Stimulated activated CD4-positive, alpha-beta T cell treated with anti-CD3 and anti-CD28 coated beads, Interleukin-1b, Interleukin-23, amount 100 ng/mL, for 24 hours (primary cell): ENCODE measurements at places on chromosomes 2 and 18.

DNA sequence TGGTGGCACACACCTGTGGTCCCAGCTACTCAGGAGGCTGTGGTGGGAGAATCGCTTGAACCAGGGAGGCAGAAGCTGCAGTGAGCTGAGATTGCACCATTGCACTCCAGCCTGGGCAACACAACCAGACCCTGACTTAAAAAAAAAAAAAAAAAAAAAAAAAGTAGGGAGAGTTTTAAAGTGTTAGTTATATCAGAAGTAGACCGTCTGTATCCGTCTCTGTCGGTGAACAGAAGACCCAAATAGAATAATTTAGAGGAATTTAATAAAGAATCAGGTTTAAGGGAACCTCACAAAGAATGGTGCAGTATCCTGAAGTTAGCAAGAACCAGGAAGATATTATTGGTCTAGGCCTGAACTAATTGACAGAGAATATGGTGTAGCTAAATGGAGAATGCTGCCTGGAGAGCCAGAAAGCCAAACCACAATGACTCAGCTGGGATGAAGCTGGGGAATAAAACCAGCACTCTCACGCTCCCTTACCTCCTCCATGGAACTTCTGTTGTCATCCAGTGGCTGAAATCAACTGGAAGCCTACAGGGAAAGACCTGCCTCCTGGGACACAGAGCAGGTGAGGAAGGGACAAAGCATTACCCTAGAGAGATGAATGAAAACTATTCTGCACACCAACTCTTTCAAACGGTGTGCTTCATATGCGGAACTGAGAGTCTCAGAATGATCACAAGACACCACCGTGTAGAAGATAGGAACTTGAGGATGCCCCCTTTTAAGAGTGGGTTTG is 39.1 kb upstream of the PLEKHM3 start:
- DNase-seq = no peak

DNA sequence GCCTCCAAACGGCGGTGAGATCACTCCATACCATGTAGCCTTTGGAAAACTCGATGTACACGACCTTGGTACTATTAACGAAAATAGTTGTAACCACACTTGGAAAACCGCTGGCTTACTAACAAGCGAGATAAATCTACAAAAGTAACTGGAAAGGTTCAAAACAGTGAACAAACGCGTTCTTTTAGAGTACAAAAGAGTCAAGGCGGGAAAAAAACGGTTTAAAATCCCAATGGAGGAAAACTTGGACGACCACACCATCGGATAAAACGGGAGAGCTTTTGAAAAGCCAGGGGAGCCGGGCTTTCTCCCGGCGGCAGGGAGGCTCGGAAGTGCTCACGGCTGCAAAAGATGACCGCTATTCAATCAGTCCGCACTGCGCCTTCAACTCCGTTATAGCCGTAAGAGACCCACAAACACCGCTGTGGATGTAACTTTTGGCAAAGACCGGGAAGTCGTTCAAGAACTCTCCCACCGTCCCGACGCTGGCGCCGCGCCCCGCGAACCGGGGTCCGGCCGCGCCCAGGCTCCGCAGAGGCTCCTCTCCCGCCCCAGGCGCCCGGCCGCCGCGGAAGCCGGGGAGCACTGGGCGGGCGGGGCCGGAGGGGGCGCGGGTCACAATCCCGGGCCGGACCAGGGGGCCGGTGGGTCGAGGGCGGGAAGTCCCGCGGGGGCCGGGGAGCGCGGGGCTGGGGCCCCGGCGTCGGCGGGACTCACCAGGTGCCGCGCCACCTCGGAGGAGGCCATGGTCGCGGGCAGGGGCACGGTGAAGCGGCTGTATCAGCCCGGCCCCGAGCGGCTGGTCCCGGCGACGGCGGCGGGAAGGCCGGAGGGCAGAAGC is 465 bp downstream of the SEPTIN10 start:
- DNase-seq = no peak

GRCh38 chr18:36633961-36634412 is 194.8 kb downstream of the TPGS2 start:
- no peak for DNase-seq

GRCh38 chr2:97770445-97770844 is 57.1 kb downstream of the ZAP70 start:
- no peak for DNase-seq

- DNase-seq = no peak
These were observed 99.3 kb upstream of the TMEM18 start for GRCh38 chr2:776487-776886.

DNA sequence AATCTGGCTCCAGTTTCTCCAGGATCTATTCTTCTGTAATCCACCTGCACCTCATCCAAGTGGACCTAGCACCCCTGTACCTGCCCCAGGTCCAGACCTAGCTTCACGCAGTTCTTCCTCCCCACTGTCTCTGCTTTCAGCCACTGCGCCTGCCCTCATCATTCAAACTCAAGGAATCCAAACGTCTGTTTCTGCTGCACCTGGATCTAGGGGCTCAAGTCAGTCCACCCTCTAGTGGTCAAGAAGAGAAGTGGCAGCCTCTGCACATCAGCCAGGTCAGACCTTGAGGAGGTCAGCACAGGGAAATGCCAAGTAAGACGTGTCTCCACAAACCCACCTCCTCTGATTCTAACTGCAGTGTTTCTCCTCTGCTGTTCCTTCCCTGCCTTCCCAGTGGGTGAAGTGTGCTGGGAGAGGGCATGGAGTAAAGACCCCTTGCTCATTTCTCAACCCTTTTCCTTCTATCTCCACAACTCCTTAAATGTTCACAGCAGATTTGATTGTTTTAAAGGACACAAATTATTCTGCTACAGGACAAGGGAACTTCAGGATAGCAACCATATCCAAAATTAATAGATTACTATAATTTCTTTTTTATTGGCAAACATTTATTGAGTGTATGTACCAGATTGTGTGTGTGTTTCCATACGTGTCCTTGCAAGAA is 8.6 kb upstream of the RNF152 start:
- DNase-seq = no peak
